ENCODE measurements at places on chromosomes 1 and 21.

GRCh38 chr1:223147873-223148272 lies 4.8 kb upstream of the TLR5 start:
- no peak for DNase-seq

DNA sequence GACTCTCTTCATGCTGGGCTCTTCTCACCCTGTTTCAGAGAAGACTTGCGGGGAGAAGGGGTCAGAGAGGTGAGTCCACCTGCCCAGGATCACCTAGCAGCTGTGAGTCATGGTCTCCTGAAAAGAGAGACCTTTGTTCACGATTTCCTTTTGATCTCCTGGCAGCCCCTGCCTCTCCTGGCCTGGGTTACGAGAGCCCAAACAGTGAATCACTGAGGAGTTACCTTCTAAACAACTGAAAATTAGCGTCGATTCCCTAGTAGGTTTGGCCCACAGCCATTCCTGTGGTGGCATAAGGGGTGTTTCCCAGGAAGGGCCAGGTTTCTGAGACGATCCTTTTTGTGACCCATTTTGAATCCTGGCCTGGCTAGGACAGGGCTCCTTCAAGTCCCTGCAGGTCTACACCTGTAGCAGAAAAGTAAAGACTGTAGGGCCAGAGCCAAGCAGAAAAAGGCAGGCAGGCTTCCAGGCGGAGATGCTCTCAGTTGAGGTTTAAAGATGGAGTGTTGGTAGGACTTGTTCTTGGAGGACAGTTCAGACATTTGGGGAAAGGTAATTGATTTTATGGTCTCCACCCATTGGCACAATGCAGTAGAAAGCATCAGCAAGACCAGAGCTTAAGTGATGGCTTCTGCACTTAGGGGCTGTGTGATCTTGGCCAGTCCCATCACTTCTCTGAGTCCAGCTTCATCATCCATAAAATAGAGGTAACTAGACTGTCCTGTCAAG lies 2.1 kb upstream of the PLA2G2E start:
- no peak for DNase-seq

DNA sequence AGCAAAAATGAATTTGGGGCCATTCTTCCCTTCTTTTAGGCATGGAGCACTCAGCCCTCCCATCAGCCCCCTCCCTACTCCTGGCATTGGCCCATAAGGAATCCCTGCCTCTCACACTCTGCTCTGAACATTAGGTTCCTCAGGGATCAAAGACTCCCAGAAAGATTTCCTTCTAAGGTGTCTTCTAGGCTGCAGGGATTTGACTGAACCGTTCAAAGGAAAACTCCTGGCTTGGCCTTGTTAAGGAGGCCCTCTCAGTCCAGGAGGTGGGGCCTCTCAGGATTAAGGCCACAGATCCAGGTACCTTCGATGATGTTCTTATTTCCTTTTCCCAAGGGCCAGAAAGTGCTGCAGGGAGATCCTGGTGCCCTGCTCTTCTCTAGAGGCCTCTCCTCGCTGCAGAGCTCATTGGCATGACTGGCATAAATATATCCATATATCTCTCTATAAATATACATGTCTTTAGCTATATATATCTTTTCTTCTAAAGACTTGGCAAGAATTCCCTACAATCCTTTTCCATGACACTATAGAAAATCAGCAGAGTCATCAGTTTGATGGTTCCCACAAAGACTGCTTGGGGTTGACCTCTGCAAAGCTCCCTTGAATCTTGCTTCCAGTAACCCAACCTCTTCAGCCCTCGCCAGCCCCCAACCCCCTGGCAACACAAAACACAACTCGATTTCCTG lies 59.1 kb downstream of the PLXNA2 start:
- no peak for DNase-seq

GRCh38 chr1:182752077-182752988 lies 37.2 kb upstream of the NPL start:
- DNase-seq: no peak

DNA sequence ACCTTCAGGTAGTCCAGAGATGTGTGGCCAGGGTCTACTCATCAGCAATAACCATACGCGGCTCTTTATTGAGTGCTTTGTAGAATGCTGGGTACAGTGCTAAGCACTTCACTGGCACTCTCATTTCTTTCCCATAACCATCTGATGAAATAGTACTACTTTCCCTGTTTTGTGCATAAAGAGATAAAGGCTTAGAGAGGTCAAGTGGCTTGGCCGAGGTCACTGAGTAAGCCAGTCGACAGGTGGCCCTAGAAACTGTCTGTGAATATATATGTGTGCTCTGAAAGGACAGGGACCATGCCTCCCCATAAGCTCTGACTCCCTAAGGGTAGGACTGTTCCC lies 52.8 kb downstream of the NENF start:
- no peak for DNase-seq

- no peak for DNase-seq
Observed at GRCh38 chr1:176742322-176742721, 279.3 kb downstream of the PAPPA2 start.

GRCh38 chr1:85611856-85612255 lies 31.3 kb downstream of the CCN1 start:
- DNase-seq: no peak

GRCh38 chr1:109980324-109981003 lies 4.1 kb upstream of the AHCYL1 start:
- DNase-seq: no peak

DNA sequence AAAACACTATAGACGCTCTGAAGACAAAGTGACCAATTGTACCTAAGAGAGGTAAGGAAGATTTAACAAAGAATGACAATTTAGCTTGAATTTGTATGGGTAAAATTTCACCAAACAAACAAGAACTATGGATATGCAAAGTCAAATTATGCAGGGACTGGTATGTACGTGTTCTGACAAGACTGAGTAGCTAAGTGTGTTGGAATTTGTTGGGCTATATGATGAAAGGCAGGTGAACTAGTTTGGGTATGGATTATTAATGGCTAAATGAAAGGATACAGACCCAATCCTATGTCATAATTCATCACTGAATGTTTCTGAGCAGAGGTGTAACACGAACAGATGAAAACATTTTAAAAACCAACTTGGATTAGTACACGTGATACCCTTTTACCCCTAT lies 7.6 kb downstream of the DNTTIP2 start:
- DNase-seq: no peak

DNA sequence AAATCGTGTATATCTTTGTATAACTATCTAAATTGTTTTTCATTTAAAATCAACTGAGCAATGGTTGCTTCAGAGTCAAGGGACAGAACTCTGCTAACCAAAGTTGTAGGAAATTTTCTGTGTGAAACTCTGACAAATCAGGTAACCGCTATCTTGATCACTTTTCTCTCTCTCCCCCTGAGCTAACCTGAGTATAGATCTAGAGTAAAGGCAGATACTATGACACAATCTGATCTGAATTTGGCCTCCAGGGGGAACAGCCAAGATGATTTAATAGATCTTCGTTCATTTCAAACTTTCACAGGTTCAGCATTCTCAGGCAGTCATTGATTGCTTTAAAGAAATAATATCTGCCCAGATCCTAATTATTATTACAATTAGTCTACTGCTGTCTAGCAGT lies 472.8 kb downstream of the NUF2 start:
- DNase-seq: no peak

- DNase-seq: no peak
Observed at GRCh38 chr1:231826566-231826965, 200.0 kb downstream of the DISC1 start.

DNA sequence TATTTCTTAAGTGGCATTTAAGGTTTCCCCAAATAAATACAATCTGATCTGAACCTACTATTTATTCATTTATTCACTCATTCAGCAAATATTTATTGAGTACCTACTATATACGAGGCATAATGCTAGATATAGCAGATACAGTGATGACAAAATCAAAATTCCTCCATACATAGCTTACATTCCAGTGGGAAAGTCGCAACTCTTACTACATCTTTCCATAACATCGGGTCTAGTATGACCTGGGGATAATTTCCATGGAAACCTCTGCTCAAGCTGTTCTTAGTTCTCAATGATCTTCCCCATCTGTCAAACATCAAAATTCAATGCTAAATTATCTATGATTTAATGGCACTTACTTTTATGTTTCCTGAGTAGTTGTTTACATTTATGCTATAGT lies 70.8 kb upstream of the PRKACB start:
- no peak for DNase-seq

Measured in T follicular helper cell (primary cell).